ENCODE measurements at places on chromosomes 7 and 10.
A peak's percentile ranks its signal among the peaks of the same experiment; 100 is the strongest.

GRCh38 chr7:105285118-105285874 is 103.4 kb downstream of the SRPK2 start:
- no peak for DNase-seq

DNA sequence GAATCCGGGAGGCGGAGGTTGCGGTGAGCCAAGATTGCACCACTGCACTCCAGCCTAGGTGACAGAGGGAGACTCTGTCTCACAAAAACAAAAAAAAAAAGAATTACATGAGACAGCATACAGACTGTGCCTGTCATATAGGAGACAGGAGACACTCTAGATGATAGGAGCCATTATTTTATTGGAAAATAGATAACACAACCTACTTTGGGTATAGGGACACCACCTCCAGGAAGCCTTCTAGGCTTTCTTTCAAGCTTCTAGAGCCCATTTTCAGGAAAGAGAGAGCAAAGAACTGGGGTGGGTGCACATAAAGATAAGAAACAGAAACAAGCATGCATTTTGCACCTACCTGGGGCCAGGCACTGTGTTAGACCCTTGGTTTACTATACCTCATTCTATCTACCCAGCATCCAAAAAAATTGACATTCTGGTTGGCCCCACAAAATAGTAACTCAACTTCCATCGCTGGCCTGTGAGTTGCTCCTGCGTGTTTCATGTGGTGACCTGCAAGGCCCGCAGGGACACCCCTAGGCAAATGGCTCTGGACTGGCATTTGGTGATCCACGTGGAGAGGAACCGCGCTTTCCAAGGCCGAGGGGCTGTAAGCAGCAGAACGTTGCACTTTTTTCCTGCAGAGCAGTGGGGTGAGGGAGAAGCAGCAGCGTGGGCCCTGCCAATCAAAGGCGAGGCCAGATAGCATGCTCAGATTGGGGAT is 57.1 kb upstream of the CACUL1 start:
- DNase-seq, result no peak

GRCh38 chr7:115593111-115593510 is 437.5 kb downstream of the TFEC start:
- DNase-seq, result no peak

- DNase-seq, result no peak
These were observed 265.1 kb downstream of the ETV1 start for GRCh38 chr7:13724191-13724976.

- no peak for DNase-seq
These were observed 18.2 kb upstream of the ZNF862 start for GRCh38 chr7:149819961-149820340.

DNA sequence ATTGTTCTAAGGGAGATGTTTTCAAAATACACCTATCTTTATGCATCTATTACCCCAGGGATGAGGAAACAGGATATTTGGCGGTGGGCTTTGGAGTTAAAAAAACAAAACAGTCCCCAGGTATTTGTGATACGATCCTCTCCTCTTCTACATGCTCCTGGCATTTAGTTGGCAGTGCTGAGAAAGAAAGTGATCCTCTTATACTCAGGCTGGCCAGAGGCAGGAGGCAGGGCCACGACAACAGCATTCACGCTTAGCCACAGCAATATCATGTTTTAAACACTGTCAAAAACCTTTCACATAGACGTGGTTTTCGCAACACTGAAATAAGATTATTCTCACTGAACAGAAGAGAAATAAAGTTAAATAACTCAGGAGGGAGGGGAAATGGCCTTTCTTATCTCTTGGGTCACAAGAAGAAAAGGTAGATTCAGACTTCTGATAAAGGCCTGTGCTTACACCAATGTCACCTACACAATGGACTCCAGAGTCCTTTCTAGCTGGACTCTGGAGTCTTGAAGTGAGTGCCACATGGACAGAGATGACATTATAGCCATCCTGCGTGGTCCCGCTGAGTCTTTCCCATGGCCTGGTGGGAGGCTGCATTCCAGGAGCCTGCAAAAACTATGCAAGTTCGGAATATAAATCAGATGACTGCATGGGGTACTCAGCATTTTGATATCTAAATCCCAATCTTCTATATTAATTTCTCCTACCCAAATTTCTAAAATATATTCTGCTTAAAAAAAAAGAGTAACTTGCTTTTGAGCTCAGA is 88.7 kb downstream of the PIP4K2A start:
- peak; percentile 41 for DNase-seq

- peak; percentile 67 for DNase-seq
These were observed 6.3 kb upstream of the KCNMA1 start for GRCh38 chr10:77643795-77644468.

DNA sequence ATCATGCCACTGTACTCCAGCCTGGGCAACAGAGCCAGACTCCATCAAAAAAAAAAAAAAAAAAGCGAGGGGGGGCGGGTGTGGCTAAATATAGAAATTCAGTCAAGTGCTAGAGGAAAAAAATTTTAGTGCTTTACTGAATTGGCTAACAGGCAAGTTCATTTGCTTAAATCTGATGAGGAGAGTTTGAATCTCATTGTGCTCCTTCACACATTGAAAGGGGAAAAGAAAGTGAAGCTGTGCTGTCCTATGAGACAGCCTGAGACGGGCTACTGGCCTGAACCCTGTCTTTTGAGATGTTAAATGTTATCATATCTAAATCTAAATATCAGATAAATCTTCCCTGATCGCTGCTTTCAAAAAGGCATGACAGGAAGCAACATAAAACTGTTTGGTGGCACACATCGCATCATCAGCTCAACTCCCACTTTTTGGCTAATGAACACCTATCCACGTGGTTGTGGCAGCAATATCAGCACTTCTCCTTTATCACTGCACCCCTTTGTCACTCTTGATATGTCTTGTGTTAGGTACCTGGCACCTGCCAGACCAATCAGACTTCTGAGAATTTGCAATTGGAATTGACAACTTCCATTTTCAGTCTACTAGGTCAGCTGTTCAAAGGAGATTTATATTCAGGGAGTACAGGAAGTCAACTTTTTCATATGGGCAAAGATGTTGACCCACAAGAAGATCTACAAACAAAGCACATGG is 14.0 kb upstream of the IFIT1B start:
- no peak for DNase-seq

- no peak for DNase-seq
These were observed 167.0 kb upstream of the ETV1 start for GRCh38 chr7:14156436-14156835.

DNA sequence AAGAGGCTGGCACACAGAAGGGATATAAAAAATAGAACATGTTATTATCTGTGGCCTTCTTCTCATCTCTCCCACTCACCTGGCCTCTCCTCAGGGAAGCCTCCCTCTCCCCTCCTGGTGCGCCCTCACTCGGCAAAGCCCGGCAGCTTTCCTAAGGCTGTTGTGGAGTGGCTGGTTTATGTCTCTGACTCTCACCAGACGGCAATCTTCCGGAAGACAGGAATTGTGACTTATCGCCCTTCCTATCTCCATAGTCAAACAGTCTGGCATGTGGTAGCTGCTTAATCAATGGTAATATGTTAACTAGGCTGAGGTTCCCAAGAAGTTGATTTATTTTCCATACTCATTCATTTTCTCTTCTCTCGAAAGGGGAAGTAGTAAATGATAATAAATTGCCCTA is 78.7 kb downstream of the ATXN7L1 start:
- DNase-seq, result no peak

DNA sequence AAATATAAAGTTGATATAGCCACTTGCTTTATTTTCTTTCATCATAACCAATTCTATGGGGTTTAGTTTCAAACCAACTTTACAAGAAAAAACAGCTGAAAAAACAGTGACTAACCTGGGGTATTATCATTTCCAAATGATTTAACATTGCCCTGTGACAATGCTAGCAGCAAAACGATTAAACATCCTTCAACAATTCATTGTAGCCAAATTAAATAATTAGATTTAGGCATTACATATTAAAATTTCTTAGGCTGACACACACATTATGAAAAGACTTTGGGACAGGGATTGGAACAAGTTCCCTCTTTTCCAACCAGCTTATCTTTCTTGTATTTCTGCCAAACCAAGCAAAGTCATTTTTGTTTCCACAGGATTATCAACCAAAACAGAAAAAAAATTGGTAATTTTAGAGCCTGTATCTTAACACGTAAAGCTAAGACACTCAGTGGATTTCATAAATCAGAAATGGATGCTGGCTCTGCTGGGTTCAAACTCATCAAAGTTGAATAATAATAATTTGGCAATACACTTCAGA is 84.0 kb downstream of the SEMA3D start:
- peak; percentile 53 for DNase-seq

DNA sequence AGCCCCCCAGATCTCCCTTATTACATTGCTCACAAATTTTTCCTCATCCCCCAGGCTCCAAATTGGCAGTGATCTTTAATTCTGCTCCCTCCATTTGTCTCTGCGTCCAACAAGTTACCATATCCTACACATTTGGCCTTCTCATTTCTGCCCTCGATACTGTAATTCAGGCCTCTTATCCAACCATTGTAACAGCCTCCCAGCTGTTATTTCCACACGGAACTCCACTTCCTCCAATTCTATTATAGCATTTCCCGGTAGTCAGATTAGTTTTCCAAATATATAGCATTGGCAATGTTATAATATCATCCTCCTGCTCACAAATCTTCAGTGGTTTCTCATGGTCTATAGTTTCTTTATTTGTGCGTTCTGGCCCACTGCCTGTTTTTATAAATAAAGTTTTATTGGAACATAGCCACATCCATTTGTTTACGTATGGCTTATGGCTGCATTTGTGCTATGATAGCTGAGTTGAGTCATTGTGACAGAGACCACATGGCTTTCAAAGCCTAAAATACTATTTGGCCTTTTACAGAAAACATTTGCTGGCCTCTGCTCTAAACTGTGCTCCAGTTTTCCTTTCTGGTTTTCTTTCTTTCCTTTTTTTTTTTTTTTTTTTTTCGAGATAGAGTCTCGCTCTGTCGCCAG is 126.5 kb upstream of the ZNF438 start:
- peak; percentile 55 for DNase-seq

GRCh38 chr10:18490755-18491154 is 160.6 kb downstream of the NSUN6 start:
- DNase-seq, result no peak

DNA sequence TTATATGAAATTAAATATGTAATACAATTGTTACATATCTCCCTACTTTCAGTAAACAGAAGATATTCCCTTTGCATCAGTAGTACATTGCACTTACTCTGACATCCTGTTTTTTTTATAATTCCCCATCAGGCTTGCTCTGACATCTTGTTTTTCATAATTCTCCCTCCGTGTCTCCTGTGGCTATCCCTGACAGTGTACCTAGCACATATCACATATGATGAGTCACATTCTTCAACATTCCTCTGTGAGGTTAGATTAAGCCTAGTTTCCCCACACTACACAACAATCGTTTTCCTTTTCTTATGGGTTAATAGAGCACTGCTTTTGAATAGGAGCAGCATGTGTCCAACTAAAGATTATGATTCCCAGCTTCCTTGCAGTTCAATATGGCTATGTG is 250.6 kb upstream of the NPVF start:
- peak; percentile 4 for DNase-seq

DNA sequence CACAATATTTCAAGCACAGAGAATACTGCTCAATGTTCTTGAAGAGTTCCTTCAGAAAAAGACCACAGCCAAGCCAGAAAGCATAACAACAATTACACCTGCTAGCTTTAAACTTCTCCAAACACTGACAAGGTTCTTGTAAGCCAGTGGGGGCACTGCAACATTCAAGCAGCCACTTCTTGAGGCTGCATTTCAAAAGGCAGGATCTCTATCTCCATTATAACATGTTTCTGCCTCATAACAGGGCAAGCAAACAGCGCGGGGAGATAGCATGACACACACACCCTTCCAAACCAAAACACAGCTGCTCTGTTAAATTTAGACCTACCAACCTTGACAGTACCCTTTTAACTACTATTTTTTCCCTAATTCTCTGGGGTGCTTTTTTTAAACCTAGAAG is 30.8 kb downstream of the CHCHD3 start:
- DNase-seq, result no peak

- peak; percentile 90 for DNase-seq
These were observed 34.6 kb downstream of the AGK start for GRCh38 chr7:141585592-141586510.

GRCh38 chr10:95456516-95456915 is 104.7 kb downstream of the SORBS1 start:
- no peak for DNase-seq

GRCh38 chr7:15584575-15584974 is 22.8 kb upstream of the AGMO start:
- no peak for DNase-seq

GRCh38 chr10:110388687-110389052 is 84.0 kb upstream of the SMNDC1 start:
- no peak for DNase-seq

DNA sequence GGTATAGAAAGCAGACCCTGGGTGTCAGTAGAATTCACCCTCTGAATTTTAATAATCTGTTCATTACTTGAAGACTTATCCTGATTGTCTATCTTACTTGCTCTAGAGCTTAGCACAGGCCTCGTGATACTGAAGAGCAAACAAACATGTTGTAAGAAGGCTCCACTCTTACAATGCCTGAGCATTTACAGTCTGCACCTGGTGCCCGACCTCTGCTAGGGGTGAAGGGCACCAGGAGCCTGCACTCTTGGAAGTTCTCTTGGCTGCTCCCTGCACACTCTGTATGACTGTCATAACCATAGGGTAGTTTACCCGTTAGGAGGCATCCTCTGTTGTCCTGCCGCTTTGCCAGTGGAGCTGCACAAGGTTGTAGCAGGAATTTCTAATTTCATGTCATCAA is 91.3 kb upstream of the NPY start:
- DNase-seq, result no peak

DNA sequence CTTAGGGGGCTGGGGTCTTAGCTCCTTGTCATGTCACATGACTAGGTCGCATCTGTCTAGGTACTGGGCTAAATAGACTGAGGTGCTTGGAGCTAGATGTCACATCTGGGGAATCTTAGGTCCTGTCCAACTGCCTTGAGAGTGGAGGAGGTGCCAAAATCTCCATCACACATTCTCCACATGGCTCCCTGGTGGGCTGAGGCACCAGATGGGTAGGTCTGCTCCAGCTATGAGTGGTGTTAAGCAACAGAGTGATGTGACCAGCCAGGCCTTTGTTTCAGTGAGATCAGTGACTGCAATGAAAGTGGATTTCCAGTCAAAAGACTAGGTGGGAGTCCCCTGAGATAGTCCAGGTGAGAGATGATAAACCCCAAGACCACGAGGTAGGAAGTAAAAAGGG is 251.8 kb downstream of the BMPER start:
- peak; percentile 44 for DNase-seq

GRCh38 chr7:41536122-41536872 is 166.6 kb downstream of the INHBA start:
- DNase-seq, result peak; percentile 24

- DNase-seq, result no peak
These were observed 49.0 kb downstream of the WNT2 start for GRCh38 chr7:117273814-117274225.

- DNase-seq, result peak; percentile 33
These were observed 750.7 kb downstream of the SUGCT start for GRCh38 chr7:40885503-40885902.

Data from fibroblast of skin of abdomen (primary cell).